ENCODE measurements at places on chromosomes 12 and 14.

DNA sequence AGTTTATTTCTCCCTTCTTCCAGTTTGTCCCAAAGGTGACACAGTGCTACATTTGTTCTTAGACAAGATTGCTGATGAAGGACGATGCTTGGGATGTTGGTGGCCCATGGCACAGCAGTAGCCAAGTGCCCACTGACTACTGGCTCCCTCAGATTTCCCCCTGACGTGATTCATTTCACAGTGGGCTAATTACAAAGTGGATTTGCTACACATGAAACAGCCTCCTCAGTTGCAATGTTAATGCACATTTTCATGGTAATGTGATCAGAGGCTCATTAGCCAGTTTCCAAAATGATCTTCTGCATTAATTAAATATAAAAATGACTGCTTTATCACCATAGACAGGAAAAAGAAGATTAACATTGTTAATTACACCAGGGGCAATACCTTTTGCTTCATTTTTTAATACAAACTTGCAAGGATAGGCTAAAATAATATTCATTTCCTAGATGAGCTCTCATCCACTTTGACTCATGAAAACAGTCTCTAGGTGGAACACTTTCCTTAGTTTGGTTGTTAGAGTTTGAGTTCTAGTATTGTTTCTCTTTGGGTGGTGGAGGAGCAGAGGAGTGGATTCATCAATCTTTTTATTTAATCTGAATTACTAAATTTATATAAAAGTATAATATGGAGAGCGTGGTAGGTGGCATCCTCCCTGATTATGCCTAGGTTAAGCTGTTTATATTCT is 250.9 kb downstream of the PDZRN4 start:
- DNase-seq = no peak

GRCh38 chr14:60848066-60848465 is 113.5 kb downstream of the MNAT1 start:
- no peak for DNase-seq

- DNase-seq = no peak
Measured at GRCh38 chr14:77187649-77188012, 6.0 kb downstream of the TMEM63C start.

DNA sequence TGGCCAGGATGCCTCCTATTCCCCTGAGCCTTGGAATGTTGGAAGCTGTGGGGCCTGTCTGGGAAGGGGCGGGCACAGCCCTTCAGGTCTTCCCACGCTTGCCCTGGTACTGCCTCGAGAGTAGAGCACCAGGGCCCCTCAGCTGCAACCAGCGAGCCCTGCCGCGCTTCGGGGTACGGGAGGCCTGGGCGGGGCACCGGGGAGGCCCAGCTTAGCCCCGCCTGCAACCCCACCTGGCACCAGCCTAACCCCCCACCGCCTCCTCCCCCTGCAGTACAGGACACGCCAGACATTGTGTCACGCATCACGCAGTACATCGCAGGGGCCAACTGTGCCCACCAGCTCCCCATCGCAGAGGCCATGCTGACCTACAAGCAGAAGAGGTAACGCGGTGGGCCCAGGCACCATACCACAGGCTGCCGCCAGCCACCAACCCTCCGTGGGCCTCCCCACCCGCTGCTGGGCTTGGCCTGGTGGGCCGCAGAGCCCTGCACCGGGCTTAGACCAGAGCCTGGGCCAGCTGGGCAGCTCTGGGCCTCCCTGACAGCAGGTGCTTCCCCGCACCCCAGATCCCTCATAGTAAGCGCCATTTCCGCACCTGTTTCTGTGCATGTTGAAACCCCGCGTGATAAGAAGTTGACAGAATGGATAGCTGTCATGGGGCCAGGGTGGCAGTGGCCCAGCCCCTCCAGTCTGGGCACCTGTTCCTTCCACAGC is 13.6 kb upstream of the TEX22 start:
- no peak for DNase-seq

DNA sequence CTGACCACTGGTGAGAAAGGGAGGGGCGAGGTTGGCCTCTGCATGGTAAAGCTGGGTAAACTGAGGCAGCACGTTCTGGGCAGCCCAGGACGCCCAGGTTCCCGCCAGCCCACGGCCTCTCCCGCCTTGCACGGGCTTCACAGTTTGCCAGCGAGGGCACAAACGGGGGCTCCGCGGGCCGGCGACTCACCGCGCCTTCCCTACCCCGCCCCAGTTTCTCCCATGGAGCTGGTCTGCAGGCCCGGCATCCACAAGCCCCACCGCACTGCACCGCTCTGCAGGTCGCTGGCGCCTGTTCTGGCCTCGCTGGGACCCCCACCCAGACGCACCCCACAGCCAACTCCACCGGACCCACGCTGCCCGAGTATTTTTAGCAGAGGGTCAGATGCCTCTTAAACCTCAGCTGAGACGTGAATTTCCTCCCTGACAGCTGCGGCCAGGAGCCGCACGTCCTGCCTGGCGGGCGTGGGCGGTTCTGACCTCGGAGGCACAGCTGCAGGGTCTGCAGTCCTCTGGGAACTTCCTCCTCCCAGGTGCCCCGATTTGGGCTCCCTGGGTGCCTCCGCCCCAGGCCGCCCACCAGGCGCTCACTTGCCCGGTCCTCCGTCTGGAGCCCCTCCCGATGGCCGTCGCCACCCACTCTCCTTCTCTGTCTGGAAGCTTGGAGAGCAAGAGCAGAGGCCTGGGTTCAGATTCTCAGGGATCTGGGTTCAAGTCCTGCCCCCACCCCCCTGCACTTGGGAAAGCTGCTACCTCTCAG is 29.5 kb upstream of the INF2 start:
- no peak for DNase-seq

DNA sequence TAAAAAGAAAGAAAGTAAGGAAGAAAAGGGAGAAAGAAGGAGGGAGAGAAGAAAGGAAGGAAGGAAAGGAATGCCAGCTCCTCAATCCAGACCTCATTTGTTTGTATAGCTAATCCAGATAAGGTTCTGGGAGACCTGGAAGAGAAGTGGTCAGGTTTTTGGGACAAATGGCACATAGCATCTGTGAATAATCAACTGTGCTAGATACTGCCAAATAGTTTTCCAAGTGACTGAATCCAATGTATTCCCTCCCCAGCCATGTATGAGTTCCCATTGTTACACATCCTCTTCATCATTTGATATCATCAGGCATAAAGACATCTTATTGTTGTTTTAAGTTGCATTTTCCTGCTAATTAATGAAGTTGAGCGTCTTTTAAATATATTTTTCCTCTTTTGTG is 18.6 kb upstream of the PTGR2 start:
- no peak for DNase-seq

DNA sequence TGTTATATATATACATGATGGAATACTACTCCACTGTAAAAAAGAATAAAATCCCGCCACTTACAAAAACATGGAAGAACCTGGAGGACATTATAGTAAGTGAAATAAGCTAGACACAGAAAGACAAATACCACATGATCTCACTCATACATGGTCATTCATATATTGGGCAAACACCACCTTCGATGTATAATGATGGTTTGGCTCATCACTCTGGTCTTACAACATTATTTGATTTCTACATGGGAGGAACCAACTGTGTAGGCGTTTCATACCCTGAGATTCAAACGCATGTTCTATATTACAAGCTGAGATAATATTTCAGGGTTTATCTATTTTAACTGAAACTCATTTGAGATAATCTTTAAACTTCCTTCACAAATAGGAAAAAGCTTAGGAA is 48.3 kb downstream of the ABCD2 start:
- no peak for DNase-seq

DNA sequence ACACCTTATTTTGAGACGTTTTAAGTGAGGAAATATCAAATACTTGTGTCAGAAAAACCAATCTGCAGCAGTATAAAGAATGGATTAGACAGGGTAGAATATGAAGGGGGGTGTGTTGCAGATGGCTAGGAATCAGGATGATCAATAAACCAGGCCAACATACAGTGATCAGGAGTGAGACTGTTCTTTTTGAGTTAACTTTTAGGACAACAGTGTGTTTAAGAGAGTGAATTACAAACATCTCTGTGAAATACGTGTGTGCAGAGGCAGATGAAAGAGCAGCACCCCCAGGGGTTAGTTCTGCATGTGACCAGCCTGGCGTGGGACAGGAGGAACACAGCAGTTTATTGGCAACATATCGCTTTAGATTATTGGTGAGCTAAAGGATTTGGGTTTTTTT is 10.6 kb upstream of the NRDE2 start:
- DNase-seq = no peak

DNA sequence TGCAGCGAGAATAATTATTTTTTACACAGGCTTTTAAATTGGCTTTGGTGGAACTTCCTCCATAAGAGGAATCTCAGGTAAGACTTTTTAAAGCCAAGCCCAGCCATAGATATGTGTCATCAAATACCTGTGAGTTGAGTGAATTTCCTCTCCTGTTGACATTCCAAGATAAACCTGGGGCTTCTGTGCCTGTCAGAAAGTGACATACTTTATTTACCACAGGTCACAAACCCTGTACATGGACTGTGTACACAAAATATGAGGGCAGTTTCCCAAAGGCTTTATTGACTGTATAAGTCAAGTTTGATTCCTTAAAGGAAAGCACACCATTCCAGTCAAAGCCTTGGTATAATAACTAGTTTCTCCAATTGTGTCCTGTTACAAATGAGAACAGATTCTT is 25.9 kb upstream of the SRSF5 start:
- no peak for DNase-seq

DNA sequence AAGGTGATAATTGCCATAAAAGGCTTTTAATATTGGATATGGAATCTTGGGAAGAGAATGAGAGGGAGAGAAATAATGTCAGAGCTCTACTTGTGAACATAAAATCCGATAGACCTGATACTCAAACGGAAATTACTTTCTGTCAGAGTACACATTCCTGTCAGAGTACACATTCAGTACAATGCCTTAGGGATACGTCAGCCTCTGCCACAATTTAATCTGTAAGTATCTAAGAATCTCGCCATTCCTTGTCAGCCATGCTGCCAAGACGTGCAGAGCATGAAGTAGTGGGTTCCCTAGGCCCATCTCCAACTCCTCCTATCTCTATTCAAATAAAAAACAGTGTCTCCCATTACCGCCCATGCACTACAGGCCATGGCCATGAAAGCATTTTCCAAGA is 242.6 kb downstream of the CEP128 start:
- no peak for DNase-seq
